Neuronal stem cell (in vitro differentiated cells): ENCODE measurements at places on chromosomes 3 and 15.

GRCh38 chr3:90184861-90185260, 1077.4 kb downstream of the EPHA3 start:
- DNase-seq = no peak
- H3K36me3 ChIP-seq = no peaks in the 10 kb centered on the region

DNA sequence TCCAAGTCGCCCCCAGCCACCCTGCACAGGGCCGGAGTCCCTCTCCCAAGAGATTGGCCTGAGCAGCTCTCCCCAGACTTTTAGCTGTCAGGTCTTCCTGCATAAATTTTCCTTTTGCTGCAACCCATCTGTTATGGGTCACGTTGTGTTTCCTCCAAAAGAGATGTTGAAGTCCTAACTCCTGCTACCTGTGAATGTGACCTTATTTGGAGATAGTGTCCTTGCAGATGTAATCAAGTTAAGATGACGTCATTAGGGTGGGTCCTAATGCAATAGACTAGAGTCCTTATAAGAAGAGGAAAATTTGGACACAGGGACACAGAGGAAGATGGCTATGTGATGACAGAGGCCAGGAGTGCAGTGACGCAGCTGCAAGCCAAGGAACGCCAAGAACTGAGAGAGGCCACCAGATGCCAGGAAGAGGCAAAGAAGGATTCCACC, 13.2 kb upstream of the SLC6A6 start:
- no peaks in the 10 kb centered on the region for H3K27me3 ChIP-seq
- H3K4me3 ChIP-seq = no peak overlapping the region
- DNase-seq = no peak
- H3K36me3 ChIP-seq = no peaks in the 10 kb centered on the region
- peaks cover 5% of the 10 kb centered on the region for H3K4me1 ChIP-seq

DNA sequence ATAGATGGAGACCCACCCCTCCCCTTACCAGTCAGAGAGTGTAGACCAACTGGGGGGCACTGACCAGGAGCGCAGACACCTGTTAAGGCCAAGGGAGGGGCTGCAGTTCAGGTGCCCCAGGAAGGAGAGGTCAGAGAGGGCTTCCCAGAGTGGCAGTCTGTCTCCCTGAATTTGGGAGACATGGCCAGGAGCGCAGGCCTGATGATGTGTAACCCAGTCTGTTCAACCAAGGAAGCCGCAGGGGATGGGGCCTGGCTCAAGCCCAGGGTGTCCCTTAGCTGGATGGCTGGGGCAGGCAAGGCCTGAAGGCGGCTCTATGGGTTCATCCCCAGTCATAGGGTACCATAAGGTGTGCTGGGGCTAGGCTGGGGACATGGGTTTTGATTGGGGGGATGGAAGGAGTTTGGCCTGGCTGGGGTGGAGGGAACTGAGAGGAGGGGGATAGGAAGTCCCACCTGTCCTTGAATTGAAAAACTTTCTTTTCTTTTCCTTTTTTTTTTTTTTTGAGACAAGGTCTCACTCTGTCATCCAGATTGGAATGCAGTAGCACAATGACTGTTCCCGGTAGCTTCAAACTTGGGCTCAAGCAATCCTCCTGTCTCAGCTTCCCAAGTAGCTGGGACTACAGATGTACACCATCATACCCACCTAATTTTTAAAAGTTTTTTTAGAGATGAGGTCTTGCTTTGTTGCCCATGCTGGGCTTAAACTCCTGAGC, 75.7 kb downstream of the SMAD6 start:
- H3K4me3 ChIP-seq = no peak overlapping the region
- H3K27ac ChIP-seq = no peak overlapping the region
- no peaks in the 10 kb centered on the region for H3K27me3 ChIP-seq
- DNase-seq = no peak

- H3K4me1 ChIP-seq = no peaks in the 10 kb centered on the region
- H3K27me3 ChIP-seq = no peaks in the 10 kb centered on the region
- H3K4me3 ChIP-seq = no peak overlapping the region
- DNase-seq = no peak
Observed at GRCh38 chr3:148938936-148939335, 52.4 kb upstream of the GYG1 start.

DNA sequence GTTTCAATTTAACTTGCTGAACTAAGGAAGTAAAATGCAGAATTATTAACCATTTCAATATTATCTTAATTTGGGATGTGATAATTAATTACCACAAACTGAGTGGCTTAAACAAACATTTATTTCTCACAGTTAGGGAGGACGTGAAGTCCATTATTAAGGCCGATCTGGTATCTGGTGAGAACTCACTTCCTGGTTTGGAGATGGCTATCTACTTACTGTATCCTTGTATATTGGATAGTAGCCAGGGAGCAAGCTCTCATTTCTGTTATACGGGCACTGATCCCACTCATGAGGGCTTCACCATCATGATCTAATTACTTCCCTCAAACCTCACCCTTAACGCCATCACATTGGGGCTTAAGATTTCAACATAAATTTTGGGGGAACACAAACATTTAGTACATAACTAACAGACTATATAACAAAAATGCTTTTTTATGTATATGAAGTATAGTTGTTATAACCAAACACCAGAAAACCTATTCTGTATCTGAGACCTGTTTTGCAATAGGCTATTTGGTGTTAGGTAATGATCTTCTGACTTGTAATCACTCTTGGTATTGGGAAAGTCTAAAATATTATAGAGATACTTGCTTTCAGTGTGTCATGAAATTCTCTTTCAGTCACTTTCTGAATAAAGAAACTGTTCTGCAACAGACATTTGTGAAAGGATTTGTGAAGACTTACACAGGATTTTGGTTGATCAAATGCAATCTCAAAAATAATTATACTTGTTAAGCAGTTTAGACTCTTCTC, 4.7 kb upstream of the KPNA4 start:
- DNase-seq = no peak
- peaks cover 2% of the 10 kb centered on the region for H3K4me1 ChIP-seq
- H3K36me3 ChIP-seq = peaks cover 12% of the 10 kb centered on the region

DNA sequence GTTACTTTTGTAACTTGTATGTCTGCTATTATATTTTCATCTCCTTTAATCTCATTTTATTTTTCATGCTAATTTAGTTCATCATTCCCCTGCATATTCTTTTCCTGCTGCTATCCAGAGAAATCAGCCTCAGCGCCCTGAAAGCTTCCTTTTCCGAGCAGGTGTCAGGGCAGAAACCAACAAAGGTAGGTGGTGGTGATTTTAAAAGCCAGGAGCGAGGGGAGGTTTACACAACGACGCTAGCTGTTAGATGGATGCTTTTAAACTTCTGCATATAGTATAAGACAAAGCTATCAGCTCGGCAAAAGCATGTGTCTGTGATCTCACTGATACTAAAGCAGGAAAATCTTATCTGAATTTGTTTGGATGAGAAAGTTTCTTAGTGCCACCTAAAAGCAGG, 75.0 kb downstream of the LRCH3 start:
- no peak for DNase-seq
- H3K27me3 ChIP-seq = no peaks in the 10 kb centered on the region
- peaks cover 10% of the 10 kb centered on the region for H3K36me3 ChIP-seq

DNA sequence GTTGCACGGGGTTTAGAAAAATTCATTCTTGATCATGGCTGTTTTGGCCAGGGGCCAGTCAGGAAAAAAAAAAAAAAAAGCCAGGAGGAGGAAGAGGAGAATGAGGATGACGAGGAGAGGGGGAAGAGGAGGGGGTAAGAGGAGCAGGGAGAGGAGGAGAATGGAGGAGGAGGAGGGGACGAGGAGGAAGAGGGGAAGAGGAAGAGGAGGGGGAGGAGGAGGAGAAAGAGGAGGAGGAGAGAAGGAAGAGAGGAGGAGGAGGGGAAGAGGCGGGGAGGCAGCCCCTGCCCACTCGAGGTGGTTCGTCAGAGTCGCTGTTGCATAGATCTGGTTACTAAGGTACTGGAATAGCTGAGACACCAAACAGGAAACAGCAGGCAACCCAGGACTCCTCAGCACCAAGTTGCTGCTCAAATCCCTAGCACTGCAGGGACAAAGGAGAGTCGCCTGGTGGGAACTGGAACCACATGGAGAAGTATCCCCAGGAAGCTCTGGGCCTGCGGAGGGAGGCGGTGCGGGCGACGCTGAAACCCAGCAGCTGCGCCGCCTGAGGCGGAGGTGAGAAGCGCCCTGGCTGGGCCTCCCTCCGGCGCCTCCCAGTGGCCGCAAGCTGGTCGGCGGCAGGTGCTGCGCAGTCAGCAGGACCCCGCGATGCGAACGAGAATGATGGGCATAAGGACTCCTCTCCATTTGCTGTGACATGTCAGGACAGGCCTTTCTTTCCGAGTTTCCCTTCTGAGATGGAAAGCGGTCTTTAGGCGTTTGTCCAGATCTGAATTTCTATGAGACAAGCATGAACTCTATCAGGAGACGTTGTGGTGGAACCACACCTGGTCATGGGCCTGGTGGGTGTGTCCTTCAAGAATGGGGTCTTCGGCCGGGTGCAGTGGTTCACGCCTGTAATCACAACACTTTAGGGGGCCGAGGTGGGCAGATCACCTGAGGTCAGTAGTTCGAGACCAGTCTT, 17.5 kb downstream of the FAM240A start:
- H3K27me3 ChIP-seq = no peaks in the 10 kb centered on the region
- no peak overlapping the region for H3K4me3 ChIP-seq
- DNase-seq = peak; percentile 63

- H3K4me3 ChIP-seq = no peak overlapping the region
- no peaks in the 10 kb centered on the region for H3K4me1 ChIP-seq
- no peak for DNase-seq
- no peaks in the 10 kb centered on the region for H3K36me3 ChIP-seq
- H3K27ac ChIP-seq = no peak overlapping the region
Observed at GRCh38 chr15:81189583-81190283, 6.9 kb upstream of the IL16 start.
